ENCODE measurements at places on chromosomes 13 and 19.

DNA sequence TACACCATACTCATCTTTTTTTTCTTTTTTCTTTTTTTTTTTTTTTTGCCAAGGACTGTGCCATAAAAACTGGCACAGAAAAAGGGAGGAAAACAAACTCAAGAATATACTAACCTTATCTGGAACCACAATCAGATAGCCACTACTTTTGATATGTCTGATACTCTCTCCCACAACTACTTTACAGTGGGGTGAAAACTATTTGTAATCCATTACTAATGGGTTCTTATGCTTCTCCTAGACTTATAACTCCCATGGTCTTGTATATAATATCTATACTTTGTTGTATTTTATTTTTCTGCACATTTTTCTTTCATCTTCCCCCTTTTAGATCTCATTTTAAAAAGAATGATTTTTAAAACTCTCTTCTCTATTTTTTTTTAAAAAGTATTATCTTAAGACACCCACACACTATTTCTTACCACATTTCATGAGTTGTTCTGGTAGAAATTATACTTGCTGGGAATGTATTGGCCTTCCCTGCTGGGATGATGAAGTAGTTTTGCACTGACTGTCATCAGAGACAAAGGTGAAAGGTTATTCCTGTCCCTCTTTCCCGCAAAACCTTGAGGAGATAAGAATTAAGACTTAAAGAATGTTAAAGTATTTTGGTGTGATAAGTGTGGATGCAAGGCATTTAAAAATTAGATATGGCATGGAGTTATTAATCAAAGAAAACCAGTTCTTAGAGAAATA, 146.7 kb upstream of the KLF12 start:
- no peak for DNase-seq

DNA sequence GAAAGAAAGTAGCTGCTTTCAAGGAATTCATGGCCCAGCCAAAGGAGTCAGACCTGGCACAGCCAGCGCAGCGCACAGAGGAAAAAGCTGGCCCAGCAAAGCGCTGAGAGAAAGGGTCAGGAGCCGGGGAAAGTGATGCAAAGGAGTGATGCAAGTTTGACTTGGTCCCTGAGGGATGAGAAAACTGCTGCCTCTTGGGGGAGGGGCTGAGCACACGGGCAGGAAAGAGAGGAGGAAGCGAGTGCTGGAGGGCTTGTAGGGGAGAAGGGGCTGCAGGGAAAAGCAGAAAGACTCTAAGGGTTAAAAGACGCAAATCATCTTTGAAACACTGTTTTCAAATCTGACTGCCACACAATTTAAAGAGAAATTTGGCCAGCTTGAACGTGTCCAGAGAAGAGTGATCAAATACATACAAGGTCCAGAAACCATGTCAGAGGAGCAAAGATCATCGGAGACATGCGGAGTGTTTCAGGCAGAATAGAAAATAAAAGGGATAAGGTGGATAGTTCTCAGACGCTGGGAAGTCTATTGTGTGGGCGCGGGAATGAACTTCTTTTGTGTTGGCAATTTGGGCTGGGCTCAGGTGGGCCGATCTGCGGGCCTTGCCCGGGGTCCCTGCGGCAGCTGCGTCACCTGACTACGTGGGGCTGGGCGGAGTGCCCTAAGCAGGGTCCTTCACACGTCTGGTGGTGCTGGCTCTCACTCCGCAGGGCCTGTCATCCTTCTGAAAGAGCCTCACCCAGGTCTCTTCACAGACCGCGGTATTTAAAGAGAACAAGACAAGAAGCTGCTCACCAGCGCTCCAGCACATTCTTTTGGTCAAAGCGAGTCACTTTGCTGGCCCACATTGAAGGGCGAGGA, 18.1 kb downstream of the N4BP2L1 start:
- DNase-seq: no peak

GRCh38 chr13:80296638-80297037, 44.3 kb downstream of the SPRY2 start:
- DNase-seq: no peak

GRCh38 chr19:4597975-4598671, 38.6 kb upstream of the SEMA6B start:
- DNase-seq: no peak

- no peak for DNase-seq
Measured at GRCh38 chr19:29764361-29764760, 47.4 kb upstream of the CCNE1 start.
